Left renal cortex interstitium (tissue), 4 donors: ENCODE measurements at places on chromosomes 5 and 9. TPM values are rescaled to one million over a fixed set of nuclear protein-coding genes. Genes with fewer than 3 reads are reported as not detected.

Gene STPG3
- 1.0 TPM for polyA plus RNA-seq

Gene C9orf50
- polyA plus RNA-seq, result 0.75 TPM

Gene FAM53C
- polyA plus RNA-seq, result 33.6 TPM

DNA sequence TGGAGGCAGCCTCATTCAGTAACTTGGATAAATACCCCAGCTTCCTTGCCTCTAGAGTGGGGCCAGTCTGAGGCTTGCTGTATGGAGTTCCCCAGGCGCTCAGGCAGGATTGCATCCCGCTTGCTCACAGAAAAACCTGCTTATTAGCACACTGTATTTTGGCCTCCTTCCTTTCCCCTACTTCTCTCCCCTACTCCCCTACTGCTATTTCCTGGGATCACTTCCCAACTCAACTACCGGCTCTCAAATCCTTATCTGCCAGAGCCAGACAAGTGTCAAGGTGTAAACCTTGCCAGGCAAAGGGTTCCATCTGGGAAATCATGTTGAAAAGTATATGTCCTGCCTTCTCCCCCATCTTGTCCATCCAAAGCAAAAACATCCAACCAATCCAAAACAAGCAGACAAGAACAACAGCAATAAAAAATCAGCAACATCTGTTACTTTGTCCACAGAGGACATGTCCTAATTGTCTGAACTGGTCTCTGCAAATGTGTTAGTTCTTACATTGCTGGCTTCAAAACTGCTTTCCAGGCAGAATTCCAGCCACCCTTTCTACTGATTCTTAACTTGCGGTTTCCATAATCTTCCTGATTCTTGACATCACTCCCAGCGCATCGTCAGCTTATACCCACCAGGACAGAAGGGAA, 164.1 kb upstream of the SEMA6A start:
- no peak for DNase-seq

DNA sequence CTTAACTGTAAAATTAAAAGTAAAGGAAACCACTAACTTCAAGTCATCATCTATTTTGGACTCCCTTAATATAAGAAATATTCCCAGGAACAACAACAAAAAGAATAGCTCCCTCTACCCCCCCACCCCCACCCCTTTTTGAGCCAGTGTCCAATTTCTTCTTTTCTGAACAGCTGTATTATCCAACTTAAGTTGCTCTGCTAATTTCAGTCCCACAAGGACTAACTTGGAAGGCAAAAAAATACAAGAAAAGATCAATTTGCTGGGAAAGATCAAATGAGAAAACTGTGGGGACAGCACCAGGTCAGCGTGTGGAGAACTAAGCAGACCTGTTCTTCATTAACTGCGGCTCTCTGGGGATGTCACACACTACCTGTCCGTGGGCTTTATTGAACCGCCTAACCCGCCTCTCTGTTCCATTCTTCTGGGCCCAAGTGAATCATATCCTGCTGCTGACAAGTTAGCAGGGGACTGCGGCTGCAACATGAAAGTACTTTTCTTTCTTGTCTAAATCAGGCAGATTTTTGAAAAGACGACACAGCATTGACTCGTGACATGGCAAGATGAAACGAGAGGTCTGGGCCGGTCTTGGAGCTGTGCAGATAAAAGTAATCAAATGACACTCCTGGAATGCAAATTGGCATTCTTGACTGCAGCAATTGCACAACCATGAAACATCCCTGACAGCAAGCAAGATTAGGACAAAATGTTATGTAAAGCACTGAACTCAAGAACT, 2.7 kb downstream of the BNC2 start:
- DNase-seq, result no peak

DNA sequence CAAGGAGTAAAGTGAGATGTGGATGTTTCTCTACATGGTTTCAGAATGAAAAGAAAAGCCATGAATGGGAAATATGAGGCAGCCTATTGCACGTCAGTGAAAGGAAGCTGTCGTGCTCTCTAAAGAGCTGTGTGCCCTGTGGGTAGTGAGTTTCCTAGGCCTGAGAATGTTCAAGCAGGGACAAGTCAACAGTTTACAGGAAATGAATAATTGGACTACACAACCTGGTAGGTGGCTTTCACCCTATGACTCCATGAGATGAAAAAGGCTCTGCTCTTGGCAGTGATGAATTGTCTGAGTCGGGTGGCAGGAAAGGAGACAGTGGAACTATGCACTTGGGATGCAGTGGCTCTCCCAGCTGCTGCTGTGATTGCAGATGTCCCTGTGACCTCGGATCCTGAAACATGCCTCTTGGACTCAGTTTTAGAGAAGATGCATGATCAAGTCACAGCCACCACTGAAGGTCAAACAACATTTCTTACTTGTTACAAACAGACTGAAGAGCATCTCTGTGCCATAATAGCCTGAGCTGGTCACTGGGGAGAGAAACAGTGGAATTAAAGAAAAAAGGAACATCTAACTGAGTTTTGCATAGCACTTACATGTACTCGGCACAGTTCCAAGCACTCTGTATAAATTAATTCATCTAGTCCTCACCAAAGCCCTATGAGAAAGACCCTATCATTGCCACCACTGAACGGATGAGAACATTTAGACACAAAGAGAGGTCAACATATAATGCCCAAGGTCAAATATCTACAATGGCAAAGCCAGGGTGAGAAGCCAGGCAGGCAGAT, 293.7 kb downstream of the SPOCK1 start:
- DNase-seq, result no peak

- DNase-seq, result no peak
Measured at GRCh38 chr9:98536542-98537173, 172.1 kb downstream of the GABBR2 start.

DNA sequence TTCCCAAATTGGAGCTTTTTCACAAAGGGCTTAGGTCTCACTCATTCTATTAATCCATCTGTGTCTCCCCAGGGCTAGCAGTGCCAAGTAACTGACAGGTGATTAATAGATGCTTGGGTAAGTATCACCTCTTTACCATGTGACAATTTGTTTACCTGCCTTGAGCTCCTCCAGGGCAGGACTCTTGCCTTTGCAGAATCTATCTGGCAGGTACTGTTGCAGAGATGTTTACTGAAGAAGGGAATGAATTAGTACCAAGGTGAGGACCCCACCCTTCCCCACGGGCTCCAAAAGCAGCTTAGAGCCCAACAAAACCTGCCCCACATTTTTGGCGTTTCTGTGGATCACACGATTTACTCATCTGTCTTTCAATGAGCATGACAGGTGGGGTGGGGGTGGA, 698 bp upstream of the TGFBI start:
- DNase-seq, result no peak

DNA sequence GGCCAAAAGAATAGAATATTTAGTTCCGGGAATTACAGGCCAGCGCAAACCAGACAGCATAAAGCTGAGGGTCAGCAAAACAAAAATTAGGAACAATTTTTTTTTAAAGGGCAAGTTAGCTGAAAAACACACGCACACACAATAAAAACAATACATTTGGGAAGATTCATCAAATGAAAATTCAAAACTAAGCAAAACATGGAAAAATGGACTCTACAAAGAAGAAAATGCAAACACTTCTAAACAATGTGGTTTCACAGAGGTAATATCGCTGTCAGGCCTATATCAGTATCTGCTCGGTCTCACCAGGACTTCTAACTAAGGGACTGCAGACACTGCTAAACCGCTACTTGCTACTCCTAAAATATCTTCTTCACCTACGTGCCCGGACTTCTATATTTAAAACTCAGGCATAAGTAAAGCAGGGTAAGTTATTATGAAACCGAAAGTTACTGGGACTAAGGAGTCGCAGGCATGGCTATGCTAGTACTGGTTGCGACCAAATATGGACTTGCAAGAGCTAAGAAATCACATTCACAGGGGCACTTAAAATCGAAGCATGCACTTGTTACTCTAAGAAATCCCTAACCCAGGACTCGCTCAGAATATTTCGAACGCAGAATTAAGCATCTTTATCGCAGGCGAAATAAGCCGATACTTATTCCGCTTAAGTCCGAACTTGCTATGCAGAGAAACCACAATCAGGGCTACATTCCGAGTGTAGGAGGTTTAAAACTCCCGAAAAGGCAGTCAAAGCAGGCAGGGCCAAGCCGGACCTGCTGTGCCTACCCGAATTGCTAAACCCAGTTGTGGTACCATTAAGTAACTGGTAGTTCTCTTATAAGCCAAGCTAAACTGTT, 2.3 kb downstream of the ANXA2R start:
- DNase-seq, result no peak
